Esophagus muscularis mucosa (tissue), 4 donors: ENCODE measurements at places on chromosomes 3 and 15. TPM values are rescaled to one million over a fixed set of nuclear protein-coding genes. Genes with fewer than 3 reads are reported as not detected.

Gene GOLGA6L7
- total RNA-seq, result not detected

DNA sequence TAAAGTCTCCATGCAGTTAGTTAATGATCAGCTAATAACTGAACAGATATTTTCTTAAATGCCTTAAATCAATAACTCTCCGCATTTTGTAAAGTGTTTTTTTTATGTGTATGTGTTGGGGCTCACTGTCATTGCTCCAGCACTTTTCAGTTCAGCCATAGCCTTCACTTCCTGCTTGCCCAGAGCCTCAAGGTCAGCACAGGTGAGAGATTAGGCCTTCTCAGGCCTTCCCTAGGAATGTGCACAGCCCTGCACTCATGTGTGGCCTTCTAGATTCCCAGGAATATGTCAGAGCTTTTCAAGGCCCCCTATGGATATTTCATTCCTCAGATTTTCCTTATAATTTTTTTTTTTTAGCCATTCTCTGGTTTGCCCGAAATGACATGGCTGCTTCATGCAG, 77.6 kb upstream of the MANF start:
- DNase-seq, result no peak

GRCh38 chr3:140830391-140830790, 111.2 kb upstream of the SLC25A36 start:
- DNase-seq, result no peak

Gene DLEC1
- total RNA-seq, result 0.33 TPM

Gene SLC6A1
- 0.50 TPM for total RNA-seq

Gene ZIC1
- total RNA-seq, result not detected

GRCh38 chr3:183392186-183393034, 36.0 kb downstream of the MCF2L2 start:
- no peak for DNase-seq

Gene SLC26A6
- 7.1 TPM for total RNA-seq

DNA sequence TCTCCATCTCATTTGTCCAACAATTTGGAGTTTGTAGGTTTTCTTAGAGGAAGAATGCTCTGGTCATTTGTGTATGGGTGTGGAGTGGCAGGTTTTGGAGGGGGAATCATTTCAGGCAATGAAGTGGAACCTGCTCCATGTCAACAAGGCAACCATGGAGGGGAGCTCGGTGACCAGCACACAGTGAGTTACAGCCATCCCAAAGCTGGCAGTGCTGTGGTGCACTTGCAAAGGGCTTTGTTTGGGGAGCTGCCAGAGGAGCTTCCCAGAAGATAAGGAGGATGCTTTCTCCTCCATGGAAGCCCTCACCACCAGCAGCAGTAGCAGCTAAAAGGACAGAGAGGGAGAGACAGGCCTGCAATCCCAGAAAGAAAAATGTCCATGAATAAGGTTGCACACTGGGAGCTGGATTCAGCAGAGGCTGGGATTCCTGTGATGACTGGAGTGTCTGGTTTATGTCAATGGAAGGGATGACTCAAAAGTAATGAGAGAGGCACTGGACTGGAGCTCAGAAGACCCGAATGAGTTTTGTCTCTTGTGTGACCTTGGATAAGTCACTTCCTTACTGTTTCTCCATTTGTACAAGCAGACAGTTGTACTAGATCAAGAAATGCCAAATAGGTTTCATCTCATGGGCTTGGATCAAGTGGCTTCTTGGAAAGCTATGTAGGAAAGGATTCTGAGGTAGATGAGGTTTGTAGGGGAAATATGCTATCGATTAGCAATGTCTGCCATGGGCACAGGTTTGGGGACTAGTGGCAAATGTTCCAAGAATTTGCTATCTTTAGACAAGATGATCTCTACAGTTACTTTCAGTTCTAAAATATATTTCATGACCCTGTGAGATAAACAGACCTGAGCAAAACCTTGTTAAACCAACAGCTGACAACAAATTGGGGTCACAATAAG, 27.2 kb upstream of the UBE2Q2 start:
- DNase-seq, result no peak

GRCh38 chr3:40306336-40306735, 3.2 kb upstream of the EIF1B start:
- DNase-seq, result no peak

- DNase-seq, result peak; percentile 14
These were observed 102.1 kb upstream of the FHIT start for GRCh38 chr3:61353382-61353781.

Gene GOLGA6D
- total RNA-seq, result not detected

DNA sequence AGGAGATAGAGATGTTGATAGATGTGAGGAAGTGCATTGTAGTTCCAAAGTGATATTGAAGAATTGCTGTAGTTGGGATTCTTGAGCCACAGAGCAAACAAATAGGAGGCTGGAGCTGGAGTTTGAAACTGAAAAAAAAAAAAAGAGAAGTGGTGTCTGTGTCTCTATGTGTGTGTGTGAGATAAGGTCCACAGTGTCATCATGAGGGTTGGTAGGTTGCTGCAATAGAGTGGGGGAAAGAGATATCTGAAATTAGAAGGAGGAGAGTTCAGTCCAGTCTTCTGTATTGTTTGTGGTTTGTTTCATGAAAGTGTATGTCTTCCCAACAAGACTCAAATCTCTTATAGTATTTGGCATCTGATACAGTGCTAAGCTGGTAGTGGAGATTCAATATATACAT, 37.3 kb upstream of the CACNA1D start:
- no peak for DNase-seq

DNA sequence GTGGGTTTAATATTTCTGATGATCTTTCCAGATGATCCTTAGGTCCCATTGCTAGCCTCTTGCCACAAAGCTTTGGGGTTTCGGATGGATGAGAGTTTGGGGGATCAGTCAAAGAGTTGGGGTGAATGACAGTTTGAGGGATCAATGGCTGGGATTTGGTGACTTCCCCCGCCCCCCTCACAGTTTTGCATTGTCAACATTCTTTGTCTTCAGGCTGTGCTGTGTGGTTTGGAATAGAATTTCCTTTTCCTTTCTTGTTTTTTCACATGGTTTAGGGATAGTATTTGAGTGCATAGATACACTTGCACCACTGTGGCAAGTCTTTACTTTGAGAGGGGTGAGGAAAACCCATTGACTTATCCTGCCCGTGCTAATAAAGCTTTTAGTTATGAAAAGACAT, 14.3 kb downstream of the MEF2A start:
- no peak for DNase-seq

- no peak for DNase-seq
These were observed 481 bp downstream of the AP4E1 start for GRCh38 chr15:50909010-50909317.

Gene EBLN2
- 2.8 TPM for total RNA-seq

Gene DZIP1L
- 13.1 TPM for total RNA-seq

DNA sequence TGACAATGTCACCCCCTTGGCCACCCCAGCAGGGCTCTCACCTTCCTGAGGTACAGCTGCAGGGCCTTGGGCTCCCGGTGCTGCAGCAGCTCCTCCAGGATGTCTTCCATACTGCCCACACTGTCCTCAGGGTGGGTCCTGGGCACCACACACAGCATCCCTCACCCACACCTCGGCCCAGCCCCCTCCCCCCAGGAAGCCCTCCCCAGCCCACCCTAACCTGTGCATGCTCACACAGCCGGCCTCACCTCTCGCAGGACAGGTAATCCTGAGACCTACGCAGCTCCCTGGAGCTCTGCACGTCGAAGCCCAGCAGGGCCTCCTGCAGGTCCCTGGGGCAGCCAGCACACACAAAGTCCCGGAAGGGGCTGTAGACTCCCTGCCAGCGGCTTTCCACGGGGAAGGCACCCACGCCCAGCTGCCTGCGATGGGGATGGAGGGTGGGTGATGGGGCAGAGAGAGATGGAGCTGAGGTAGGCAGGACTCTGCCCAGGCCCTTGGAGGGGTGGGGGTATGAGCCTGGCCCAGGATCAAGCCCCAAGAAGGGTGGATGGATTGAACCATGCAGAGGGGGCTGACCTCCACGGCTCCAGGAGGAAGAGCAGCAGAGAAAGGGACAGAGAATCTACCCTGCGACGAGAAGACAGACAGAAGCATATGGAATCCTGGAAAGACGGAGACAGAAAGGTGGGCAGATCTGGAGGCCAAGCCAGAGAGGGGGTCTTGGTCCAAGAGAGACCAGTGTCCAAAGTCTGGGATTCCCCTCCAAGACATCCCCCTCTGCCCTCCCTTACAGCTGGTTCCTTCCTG, 16.7 kb downstream of the ALS2CL start:
- DNase-seq, result no peak

DNA sequence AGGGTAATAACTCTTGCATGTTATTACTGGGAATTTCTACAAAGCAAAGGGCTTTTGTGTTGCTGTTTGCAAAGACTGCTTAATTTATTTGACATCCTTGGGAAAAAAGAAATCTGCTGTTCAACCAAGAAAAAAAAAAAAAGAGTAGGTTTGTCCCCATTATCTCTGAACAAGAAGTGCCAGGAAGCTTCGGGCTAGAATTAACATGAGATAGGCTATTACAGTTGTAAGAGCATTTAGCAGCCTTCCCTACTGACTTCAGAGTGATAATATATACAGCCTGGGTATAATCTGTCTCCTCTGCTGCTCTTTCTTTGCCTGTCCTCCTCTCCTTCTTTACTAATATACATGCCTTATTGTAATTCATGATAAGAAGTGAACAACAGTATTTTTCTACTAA, 23.3 kb upstream of the CHMP2B start:
- DNase-seq, result no peak

DNA sequence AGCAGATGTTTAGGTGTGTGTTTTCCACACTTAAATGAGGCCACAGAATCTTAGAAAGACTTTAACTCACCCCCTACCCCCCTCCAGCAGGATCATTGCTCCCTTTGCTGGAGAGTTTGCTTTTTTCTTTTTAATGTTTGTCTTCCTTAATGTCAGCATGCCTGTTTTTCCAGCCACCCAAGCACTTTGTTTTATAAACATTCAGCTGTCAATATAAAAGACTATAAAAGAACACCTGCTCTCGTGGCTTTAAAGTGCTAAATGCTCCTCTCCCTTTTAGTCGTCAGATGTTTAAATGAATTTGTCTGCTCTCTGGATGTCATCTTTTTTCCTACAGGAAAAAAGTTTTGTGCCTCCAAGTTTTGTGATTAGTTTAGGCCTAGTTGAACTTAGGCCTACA, 61.7 kb downstream of the SIDT1 start:
- DNase-seq, result no peak

Gene CHST13
- 0.19 TPM for total RNA-seq

Gene CDC25A
- total RNA-seq, result 0.33 TPM

Gene AZI2
- total RNA-seq, result 44.4 TPM

DNA sequence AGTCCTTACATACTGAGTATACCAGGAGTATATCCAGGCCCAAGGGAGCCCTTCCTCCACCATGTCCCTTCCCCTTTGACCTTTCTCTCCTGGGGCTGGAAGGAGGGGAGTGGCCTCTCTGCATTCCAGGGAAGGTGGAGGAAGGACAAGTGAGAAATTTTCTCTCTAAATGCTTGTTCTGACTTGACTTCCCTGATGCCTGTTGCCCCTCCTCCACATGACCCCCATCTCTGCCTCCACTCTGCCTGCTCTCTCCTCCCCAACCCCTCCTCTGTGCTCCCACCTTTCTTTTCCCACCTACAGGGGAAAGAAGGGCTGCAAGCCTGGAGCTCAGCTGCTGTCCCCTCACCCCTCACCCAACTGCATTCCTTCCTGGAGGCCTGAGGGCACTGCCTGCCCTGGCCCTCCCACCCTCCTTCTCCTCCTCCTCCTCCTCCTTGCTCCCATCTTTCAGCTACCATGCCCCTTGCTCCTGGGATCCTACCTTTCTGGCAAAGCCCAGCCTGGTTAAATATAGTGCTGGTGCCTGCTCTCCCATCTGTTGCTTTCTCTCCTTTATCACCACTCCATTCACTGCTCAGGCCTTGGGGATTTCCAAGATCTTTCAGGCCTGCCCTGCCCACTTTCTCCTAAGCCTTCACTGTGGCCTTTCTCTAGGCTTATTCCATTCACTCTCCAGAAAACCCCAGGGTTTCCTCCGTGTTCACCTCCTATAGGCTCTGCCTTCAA, 8.5 kb upstream of the DAG1 start:
- no peak for DNase-seq

DNA sequence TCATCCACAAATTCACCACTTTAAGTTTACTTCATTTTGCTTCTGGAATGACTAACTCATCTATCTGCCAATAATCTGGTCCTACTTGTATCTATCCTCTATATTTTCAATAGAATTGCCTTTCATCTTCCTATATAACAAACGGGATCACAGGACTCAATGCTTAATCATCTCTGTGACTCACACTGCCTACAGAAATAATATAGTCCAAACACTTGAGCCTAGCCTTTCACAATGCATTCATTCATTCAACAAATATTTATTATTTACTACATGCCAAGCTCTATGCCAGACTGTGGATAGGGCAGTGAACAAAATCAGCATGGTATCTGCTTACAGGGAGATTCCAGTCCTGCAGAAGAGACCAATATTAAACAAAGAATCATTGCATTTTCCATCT, 16.6 kb upstream of the AGTR1 start:
- DNase-seq, result no peak

DNA sequence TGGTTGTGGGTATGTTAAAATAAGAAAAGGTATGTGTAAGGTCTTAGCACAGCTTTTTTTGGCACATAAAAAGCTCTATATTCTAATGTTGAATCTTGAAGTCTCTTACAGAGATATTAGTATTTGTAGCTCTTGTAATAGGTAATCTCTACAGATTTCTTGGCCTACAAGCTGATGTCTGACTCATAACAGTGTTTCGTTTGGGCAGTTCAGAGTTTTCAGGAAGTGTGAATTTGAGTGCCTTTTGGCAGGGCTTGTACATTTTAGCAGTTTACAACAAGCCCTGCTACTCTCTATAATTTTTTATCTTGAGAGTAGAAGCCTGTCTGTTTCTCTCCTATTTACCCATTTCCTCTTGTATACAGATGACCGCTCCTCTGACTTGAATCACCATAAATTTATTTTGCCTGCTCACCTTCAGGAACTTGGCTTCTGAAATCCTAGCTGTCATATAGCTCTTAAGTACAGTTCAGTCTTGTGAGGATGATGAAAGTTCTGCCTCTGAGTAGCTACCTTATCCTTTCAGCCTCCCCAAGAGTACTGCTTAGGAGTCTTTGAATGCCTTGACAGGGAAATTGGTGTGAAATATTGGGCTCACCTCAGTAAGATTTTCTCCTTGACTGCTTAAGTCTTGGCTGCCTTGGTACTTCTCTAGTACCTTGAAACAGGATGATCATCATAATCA, 419.9 kb upstream of the RARB start:
- no peak for DNase-seq

- DNase-seq, result no peak
These were observed 303.3 kb upstream of the ATP10A start for GRCh38 chr15:26166429-26166828.

Gene ZNF445
- 10.2 TPM for total RNA-seq

- no peak for DNase-seq
These were observed 33.1 kb downstream of the BHLHE40 start for GRCh38 chr3:5012367-5012766.

- no peak for DNase-seq
These were observed 145.1 kb downstream of the NFKBIZ start for GRCh38 chr3:101994386-101994785.

- DNase-seq, result no peak
These were observed 129.1 kb upstream of the UMPS start for GRCh38 chr3:124601190-124601589.

Gene IRAK2
- 3.2 TPM for total RNA-seq

Gene NIT2
- 16.4 TPM for total RNA-seq

GRCh38 chr3:101216710-101217465, 103.5 kb downstream of the IMPG2 start:
- DNase-seq, result no peak
